Right lobe of liver (tissue), 6 donors: ENCODE measurements at places on chromosomes 2 and 18. TPM values are rescaled to one million over a fixed set of nuclear protein-coding genes. Genes with fewer than 3 reads are reported as not detected.

The GATA6 gene
- total RNA-seq, result 8.0 TPM

DNA sequence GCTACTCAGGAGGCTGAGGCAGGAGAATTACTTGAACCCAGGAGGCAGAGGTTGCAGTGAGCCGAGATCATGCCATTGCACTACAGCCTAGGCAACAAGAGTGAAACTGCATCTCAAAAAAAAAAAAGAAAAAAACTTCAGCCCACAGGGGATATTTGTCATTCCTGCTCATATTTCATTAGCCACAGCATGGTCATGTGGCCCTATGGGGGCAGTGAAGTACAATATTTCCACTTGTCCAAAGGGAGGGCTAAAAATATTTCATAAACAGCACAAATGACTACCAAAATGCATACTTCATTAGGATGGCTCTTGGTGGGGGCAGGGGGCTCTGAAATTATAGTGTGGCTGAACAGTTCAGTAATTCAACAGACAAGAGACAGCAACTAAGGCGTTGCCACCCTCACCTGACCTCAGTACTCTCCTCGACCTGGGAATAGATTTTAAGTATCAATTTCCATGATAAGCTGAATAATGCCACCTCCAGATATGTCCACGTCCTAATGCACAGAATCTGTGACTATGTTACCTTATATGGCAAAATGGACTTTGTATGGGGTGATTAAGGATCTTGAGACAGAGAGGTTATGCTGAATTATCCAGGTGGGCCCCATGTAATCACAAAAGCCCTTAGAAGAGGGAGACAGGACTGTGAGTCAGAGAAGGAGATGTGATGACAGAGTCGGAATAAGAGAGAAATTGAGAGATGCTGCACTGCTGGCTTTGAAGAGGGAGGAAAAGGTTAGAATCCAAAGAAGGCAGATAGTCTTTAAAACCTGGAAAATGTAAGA is 158.2 kb upstream of the CRIM1 start:
- H3K4me3 ChIP-seq, result no peak overlapping the region
- H3K27me3 ChIP-seq, result no peaks in the 10 kb centered on the region
- H3K4me1 ChIP-seq, result no peaks in the 10 kb centered on the region
- no peak overlapping the region for H3K27ac ChIP-seq
- no peaks in the 10 kb centered on the region for H3K36me3 ChIP-seq
- DNase-seq, result no peak

GRCh38 chr2:9249020-9249800 is 42.6 kb downstream of the ASAP2 start:
- DNase-seq, result no peak
- no peaks in the 10 kb centered on the region for H3K27me3 ChIP-seq
- no peak overlapping the region for H3K27ac ChIP-seq
- H3K4me3 ChIP-seq, result no peak overlapping the region
- no peaks in the 10 kb centered on the region for H3K36me3 ChIP-seq

The LYG1 gene
- 0.25 TPM for total RNA-seq

GRCh38 chr2:189585226-189585756 is 4.7 kb upstream of the SLC40A1 start:
- no peaks in the 10 kb centered on the region for H3K4me1 ChIP-seq
- no peaks in the 10 kb centered on the region for H3K27me3 ChIP-seq
- no peak overlapping the region for H3K27ac ChIP-seq
- no peak overlapping the region for H3K4me3 ChIP-seq

The FAM237A gene
- not detected for total RNA-seq

DNA sequence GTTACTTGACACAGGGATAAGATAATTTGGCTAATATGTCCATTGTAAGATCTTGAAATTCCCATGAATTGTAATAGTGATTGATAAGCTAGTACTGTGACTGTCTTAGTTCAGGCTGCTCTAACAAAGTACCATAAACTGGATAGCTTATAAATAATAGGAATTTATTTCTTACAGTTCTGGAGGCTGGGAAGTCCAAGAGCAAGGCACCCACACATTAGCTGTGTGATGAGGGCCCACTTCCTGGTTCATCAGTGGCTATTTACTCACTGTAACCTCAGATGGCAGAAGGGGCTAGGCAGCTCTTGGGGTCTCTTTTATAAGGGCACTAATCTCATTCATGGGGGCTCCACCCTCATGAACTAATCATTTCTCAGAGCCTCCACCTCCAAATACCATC is 28.5 kb downstream of the NOSTRIN start:
- no peak overlapping the region for H3K27ac ChIP-seq
- H3K36me3 ChIP-seq, result no peaks in the 10 kb centered on the region
- no peak for DNase-seq
- no peaks in the 10 kb centered on the region for H3K27me3 ChIP-seq
- no peaks in the 10 kb centered on the region for H3K4me1 ChIP-seq

GRCh38 chr2:104583811-104584210 is 270.1 kb upstream of the POU3F3 start:
- H3K36me3 ChIP-seq, result no peaks in the 10 kb centered on the region
- DNase-seq, result no peak
- no peak overlapping the region for H3K27ac ChIP-seq
- H3K4me1 ChIP-seq, result no peaks in the 10 kb centered on the region
- H3K4me3 ChIP-seq, result no peak overlapping the region

The REG1B gene
- total RNA-seq, result not detected

DNA sequence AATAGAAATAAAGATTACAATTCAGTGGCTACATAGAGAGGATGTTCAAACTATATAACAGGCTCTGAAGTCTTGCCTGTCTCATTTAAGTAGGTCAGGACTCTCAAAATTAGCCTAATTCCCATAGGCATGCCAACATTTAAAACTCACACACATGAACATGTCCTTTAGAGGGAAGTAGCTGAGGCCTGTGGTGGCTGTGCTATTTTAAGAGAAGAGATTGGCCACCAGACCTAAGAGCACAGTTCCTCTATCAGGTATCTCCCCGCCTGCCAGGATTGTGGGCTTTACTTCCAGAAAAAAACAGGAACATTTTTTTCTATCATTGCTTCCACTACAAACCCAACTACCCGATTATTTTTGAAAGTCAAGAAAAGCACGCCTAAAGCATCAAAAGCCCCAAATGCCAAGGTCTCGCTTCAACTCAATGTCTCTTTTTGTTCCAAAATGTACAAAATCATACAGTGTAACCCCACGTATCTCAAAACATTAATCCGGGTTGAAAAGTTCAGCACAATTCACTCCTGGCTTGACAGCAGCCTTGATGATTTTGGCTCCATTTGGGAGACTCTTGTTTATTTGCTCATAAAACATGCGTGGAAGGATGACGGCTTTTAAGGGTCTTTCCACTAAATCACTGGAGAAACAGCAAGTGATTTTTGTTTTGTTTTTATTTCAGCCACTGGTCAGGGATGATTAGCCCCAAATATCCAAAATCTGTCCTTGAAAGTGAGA is 15.3 kb downstream of the FHL2 start:
- no peak overlapping the region for H3K4me3 ChIP-seq
- H3K4me1 ChIP-seq, result no peaks in the 10 kb centered on the region
- H3K27ac ChIP-seq, result no peak overlapping the region
- H3K36me3 ChIP-seq, result peaks cover 6% of the 10 kb centered on the region

The CYP27C1 gene
- not detected for total RNA-seq

DNA sequence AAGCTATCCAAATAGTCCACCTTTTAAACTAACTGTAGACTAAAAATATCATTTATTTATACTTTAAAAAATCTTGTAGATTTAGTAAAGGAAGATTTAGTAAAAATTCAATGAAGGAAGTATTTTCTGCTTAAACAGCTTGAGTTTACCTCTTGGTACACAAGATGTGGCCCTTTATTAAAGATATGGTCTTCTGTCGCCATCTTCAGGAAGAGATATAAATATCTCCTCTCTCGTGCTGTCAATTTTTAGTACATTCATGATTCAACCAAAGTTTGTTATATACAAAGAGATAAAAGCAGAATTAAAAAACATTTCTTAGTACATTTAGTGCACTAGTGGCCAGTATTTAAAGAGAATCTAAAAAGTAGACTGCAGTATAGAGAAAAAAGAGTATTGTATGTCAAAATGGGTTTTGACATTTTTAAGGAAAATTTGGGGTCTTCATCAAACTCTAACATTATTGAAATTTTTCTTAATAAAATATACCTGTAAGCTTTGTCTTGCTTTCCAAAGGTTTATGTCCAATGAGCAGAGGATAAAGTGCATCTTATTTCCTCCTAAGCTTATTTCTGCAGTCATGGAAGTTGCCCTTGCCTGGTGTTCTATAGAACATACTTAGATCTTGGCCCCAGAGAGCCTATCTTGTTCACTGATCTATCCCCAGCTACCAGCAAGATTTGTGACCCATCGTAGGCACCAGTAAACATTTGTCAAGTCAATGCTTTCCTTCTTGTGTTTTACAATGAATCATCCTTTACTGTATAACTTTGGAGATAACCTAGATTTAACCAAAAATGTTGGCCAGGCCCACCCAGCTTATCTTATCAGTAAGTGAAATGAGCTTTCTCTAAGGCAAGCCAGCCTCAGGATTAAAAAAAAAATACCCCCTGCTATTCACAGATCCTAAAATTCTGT is 18.5 kb upstream of the EML6 start:
- no peak overlapping the region for H3K27ac ChIP-seq
- no peaks in the 10 kb centered on the region for H3K36me3 ChIP-seq
- DNase-seq, result no peak
- peaks cover 7% of the 10 kb centered on the region for H3K4me1 ChIP-seq
- H3K4me3 ChIP-seq, result no peak overlapping the region
- H3K27me3 ChIP-seq, result no peaks in the 10 kb centered on the region

DNA sequence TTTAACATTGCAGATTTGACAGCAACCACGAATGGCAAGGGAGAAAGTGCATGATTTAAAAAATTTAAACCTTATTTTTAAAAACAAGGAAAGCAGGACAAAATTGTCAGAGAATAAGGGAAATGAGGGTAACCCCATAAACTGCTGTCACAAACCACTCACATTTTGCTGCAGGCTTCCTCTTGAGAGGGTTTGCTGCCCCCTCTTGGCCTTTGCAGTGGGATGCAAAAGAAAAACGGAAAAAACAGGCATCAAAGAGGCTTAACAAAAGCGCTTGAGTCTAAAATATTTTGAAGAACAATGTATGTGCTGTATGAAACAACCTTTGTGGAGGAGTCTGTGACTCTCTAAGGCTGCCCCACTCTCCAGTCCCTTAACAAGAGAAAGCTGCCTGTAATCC is 91.6 kb downstream of the TMX3 start:
- no peak overlapping the region for H3K27ac ChIP-seq
- H3K36me3 ChIP-seq, result no peaks in the 10 kb centered on the region
- no peak for DNase-seq

The RBFA gene
- total RNA-seq, result 15.4 TPM

DNA sequence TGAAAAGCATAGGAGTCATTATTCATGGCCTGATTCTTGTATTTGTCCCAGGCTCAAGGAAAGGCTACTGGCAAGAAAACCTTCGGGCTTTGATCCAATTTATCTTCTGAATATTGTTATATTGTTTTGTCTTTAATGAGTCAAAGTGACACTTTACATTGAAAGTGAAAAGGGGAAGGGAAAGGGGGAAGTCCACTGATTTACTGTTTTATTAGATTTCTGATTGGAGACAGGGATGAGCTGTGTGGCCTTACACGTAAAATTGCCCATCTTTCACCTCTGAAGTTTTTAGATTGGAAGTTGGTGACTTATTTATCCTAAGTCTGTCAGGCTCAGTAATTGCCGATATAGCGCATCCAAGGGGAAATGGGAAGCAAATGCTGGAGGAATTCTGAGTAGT is 843.8 kb upstream of the LRRTM1 start:
- no peaks in the 10 kb centered on the region for H3K4me1 ChIP-seq
- no peaks in the 10 kb centered on the region for H3K36me3 ChIP-seq
- no peak overlapping the region for H3K27ac ChIP-seq

DNA sequence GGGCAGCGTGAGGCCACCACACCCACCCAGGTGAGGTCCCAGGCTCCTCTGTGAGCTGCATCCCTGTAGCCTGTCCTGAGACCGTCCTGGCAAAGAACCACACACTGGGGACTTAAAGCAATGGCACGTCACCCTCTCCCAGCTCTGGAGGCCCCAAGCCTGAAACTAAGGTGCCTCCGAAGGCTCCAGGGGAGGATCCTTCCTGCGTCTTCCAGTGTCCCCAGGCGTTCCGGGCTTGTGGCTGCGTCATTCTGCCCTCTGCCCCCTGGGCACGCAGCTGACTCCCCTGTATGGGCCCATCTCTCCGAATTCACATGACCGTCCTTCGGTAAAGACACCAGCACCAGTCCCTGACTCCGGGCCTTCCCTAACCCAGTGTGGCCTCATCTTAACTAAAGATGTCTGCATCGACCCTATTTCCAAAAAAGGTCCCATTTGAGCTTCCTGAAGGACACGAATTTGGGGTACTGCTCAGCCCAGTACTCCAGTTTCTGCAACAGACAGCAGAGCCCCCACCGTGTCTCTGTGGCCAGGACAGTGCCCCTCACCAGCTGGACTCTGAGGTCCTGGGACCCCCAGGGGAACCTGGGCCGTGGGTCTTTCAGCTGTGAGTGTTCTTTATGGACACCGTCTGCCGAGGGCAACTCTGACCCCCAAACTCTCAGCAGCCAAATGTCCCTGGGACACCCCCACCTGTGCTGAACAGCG is 75.2 kb upstream of the CTDP1 start:
- no peaks in the 10 kb centered on the region for H3K27me3 ChIP-seq
- peak; percentile 6 for DNase-seq
- no peak overlapping the region for H3K4me3 ChIP-seq
- no peak overlapping the region for H3K27ac ChIP-seq
- no peaks in the 10 kb centered on the region for H3K36me3 ChIP-seq
- no peaks in the 10 kb centered on the region for H3K4me1 ChIP-seq

GRCh38 chr2:220660277-220661145 is 911.6 kb downstream of the EPHA4 start:
- no peaks in the 10 kb centered on the region for H3K36me3 ChIP-seq
- no peak for DNase-seq
- H3K4me3 ChIP-seq, result no peak overlapping the region
- no peak overlapping the region for H3K27ac ChIP-seq

- H3K27ac ChIP-seq, result peak overlapping the region; percentile 95
- H3K27me3 ChIP-seq, result no peaks in the 10 kb centered on the region
- H3K4me1 ChIP-seq, result no peaks in the 10 kb centered on the region
- H3K4me3 ChIP-seq, result peak overlapping the region; percentile 79
- H3K36me3 ChIP-seq, result no peaks in the 10 kb centered on the region
- DNase-seq, result peak; percentile 89
These were observed 1.4 kb upstream of the SETBP1 start for GRCh38 chr18:44679056-44679913.

The FABP1 gene
- total RNA-seq, result 1,007 TPM

The ATAD2B gene
- total RNA-seq, result 9.8 TPM

DNA sequence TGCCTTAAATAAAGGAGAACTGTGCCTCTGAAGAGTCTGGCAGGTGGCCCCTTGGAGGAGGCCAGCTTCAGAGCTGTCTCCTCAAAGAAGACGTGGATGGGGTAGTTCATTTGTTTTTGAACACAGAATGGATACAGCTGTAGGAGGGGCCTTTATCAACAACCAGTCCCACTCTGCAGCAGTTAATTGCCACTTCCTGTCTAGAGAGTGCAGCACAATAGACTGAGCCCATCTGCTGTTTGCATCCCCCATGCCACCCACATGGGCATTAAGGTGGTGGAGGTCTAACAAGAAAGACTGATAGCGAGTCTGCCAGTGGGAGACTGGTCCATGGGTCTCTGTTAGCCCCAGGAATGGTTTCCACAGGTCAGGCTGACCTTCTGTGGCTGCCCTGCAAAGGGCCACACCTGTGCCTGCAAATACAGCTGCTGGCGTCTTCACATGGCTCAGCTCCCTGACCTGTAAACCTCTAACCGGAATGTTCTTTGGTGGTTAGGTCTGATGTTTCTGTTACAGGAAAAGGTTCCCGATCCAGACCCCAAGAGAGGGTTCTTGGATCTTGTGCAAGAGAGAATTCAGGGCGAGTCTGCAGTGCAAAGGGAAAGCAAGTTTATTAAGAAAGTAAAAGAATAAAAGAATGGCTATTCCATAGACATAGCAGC is 153.3 kb upstream of the ITGA6 start:
- no peaks in the 10 kb centered on the region for H3K4me1 ChIP-seq
- no peak for DNase-seq
- H3K36me3 ChIP-seq, result no peaks in the 10 kb centered on the region
- H3K27ac ChIP-seq, result no peak overlapping the region
- H3K4me3 ChIP-seq, result no peak overlapping the region
- H3K27me3 ChIP-seq, result no peaks in the 10 kb centered on the region

The RAB27B gene
- total RNA-seq, result 1.0 TPM

The PRSS56 gene
- total RNA-seq, result 0.19 TPM

The SCN7A gene
- total RNA-seq, result 0.76 TPM
